ENCODE measurements at places on chromosomes 12 and 14. TPM values are rescaled to one million over a fixed set of nuclear protein-coding genes. Genes with fewer than 3 reads are reported as not detected.

Gene HOXC6
- 39.9 TPM for polyA plus RNA-seq

Gene WIF1
- polyA plus RNA-seq = 2.5 TPM

Gene COQ6
- polyA plus RNA-seq = 37.3 TPM

Gene BICD1
- 20.3 TPM for polyA plus RNA-seq

Gene COCH
- 2.5 TPM for polyA plus RNA-seq

Gene ADCK1
- 12.0 TPM for polyA plus RNA-seq

Gene PKP2
- polyA plus RNA-seq = 21.8 TPM

Gene DBX2
- 0.17 TPM for polyA plus RNA-seq

Gene AKAP6
- polyA plus RNA-seq = 3.0 TPM

Gene CISTR
- polyA plus RNA-seq = not detected

Gene ABCC9
- 23.2 TPM for polyA plus RNA-seq

Gene CSAD
- 108 TPM for polyA plus RNA-seq

Gene SPTB
- polyA plus RNA-seq = 13.1 TPM

Gene ERP27
- 26.6 TPM for polyA plus RNA-seq

Gene RHEBL1
- polyA plus RNA-seq = 2.4 TPM

Gene KLRC1
- 0.65 TPM for polyA plus RNA-seq

Gene RNF212B
- polyA plus RNA-seq = 1.9 TPM

Gene BEGAIN
- 1.7 TPM for polyA plus RNA-seq

Gene GPRC5A
- polyA plus RNA-seq = 10.5 TPM
